ENCODE measurements at places on chromosomes 1 and 21. TPM values are rescaled to one million over a fixed set of nuclear protein-coding genes. Genes with fewer than 3 reads are reported as not detected.

GRCh38 chr1:35475356-35475755 lies 81.8 kb downstream of the KIAA0319L start:
- no peak overlapping the region for H3K4me3 ChIP-seq
- H3K36me3 ChIP-seq, result peaks cover 66% of the 10 kb centered on the region
- H3K27me3 ChIP-seq, result no peaks in the 10 kb centered on the region
- no peak for DNase-seq

DNA sequence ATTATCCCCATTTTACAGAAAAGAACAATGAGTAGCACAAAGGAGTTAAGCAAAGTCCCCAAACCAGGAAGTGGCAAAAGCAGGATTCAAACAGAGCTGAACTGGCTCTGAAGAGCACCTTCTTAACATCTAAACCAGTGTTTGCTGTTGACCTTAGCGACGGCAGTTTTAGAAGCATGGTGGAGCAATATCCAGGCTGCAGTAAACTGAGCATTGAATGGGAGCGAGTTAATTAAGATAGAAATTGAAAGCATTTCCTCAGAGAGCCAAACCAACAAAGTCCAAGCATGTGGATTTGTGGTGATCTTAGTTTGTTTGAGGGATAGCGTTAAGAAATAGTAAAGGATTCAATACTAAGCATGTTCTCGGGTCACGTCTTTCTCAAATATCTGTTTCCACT lies 13.4 kb upstream of the ZNF281 start:
- H3K27me3 ChIP-seq, result no peaks in the 10 kb centered on the region
- H3K36me3 ChIP-seq, result no peaks in the 10 kb centered on the region
- DNase-seq, result no peak
- H3K4me3 ChIP-seq, result no peak overlapping the region
- H3K27ac ChIP-seq, result no peak overlapping the region

LRRC38 gene
- total RNA-seq, result 3.0 TPM

OLFML3 gene
- total RNA-seq, result 24.3 TPM

DNA sequence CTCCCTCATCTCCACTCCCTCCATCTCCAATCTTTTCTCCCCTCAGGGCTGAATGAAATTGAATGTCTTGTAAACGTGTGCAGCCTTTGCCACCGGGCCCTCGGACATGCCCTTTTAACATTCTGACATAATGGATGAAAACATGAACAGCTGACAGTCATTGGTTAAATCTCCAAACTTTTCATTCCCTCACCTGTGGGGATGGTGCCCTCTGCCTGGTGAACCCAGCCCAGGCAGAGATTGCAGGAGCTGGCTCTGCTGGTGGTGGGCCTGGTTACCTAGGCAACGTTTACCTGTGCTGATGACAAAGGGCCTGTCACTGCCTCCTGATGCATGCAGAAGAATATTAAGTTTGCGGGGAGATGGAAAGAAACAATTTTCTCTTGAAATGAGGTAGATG lies 21.3 kb downstream of the ST6GALNAC3 start:
- H3K27me3 ChIP-seq, result no peaks in the 10 kb centered on the region
- DNase-seq, result no peak
- no peaks in the 10 kb centered on the region for H3K36me3 ChIP-seq
- no peak overlapping the region for H3K27ac ChIP-seq

DNA sequence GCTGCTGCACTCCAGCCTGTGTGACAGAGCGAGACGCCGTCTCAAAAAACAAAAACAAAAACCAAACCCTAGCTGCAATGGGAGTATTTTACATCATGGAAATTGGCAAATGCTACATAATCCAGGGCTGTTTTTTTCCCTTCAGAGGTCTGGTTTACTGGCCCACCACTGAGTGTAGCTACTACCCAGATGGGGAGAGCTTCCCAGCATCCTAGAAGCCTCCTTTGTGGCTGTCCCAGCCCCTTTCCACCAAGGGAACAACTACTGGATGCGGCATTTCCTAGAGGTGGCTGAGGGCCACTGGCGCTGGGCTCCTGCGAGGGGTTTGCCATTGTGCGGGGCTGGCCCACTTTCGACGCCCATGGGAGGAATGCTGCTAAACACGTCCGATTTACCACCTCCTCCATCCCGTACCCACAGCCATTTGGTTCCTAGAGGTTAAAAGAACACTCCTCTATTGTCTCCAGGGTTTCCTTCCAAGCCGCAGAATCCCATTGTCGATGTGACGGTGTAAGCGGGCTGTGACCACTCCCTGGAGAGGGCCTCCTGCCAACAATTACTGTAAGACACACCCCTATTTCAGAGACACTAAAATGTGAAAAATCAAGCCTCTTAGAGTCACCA lies 55.4 kb downstream of the RUNX3 start:
- H3K4me3 ChIP-seq, result no peak overlapping the region
- H3K4me1 ChIP-seq, result no peaks in the 10 kb centered on the region
- no peak for DNase-seq
- no peak overlapping the region for H3K27ac ChIP-seq
- H3K27me3 ChIP-seq, result no peaks in the 10 kb centered on the region

DNA sequence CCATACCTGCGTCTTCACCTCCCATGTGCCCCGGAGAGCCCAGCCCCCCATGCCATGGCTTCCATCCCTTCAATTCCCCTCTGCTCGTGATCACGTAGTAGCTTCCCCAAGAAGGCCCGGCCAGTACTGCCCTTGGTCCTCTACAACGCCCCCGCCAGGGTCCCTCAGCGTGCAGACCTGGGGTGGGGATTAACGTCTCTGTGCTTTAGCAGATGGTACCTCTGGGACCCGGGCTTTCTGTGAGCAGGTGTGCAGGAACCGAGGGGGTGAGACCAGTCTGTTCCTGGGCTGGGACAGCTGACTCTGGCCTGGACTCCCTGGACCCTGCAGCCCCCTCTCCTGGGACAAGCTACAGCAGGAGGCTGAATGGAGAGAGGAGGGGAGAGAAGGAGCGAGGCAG lies 1.2 kb downstream of the PLCH2 start:
- H3K27me3 ChIP-seq, result no peaks in the 10 kb centered on the region
- DNase-seq, result no peak
- H3K4me3 ChIP-seq, result no peak overlapping the region
- H3K4me1 ChIP-seq, result no peaks in the 10 kb centered on the region
- H3K36me3 ChIP-seq, result no peaks in the 10 kb centered on the region

NPR1 gene
- 15.1 TPM for total RNA-seq

GRCh38 chr1:93766451-93766850 lies 84.8 kb upstream of the BCAR3 start:
- no peak for DNase-seq
- no peak overlapping the region for H3K27ac ChIP-seq
- H3K4me3 ChIP-seq, result no peak overlapping the region

- H3K27me3 ChIP-seq, result no peaks in the 10 kb centered on the region
- H3K4me3 ChIP-seq, result no peak overlapping the region
- no peaks in the 10 kb centered on the region for H3K36me3 ChIP-seq
- H3K27ac ChIP-seq, result no peak overlapping the region
Measured at GRCh38 chr21:34775793-34776192, 107.0 kb downstream of the CLIC6 start.

LCE1B gene
- not detected for total RNA-seq

DNA sequence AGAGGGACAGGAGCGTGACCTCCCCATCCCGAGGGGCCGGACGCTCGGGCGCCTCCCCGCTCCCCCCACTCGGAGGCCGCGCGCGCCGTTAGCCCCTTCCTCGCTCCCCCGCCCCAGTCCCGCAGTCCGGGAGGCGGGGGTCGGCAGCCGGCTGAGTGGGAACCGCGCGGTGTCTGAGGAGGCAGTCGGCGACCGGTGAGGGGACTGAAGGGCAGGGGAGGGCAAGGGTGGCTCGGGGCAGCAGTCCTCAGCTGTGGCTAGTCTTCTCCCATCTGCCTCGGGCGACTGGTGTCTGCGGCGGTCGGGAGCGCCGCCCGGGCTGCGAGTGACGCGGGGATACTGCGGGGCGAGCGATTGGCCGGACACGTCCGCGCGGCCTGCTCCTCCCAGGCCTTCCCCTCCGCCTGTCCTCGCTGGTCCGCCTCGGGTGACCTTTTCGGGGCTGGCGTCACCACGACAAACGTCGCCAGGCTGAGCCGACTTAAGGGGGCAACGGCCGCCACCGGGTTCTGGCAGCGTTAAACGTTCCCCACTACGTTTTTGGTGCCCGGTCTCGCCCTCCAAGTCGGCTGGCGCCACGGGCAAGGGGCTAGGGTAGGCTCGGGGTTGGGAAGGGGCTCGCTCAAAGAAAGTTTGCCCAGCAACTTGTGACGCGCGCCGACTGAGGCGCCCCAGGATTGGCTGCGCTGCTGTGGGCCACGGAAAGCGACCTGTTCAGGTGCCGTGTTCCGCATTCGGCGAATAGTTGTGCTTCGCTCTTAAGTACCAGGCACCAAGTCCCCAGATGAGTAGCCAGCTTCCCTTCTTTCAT lies 538 bp downstream of the ZNF672 start:
- H3K27ac ChIP-seq, result peak overlapping the region; percentile 97
- peaks cover 43% of the 10 kb centered on the region for H3K4me1 ChIP-seq
- peak; percentile 94 for DNase-seq
- H3K4me3 ChIP-seq, result peak overlapping the region; percentile 99

- H3K36me3 ChIP-seq, result no peaks in the 10 kb centered on the region
- no peak overlapping the region for H3K27ac ChIP-seq
- H3K4me3 ChIP-seq, result no peak overlapping the region
- no peaks in the 10 kb centered on the region for H3K27me3 ChIP-seq
- DNase-seq, result no peak
- H3K4me1 ChIP-seq, result peaks cover 13% of the 10 kb centered on the region
Measured at GRCh38 chr1:16204634-16205333, 7.7 kb downstream of the ARHGEF19 start.

DNA sequence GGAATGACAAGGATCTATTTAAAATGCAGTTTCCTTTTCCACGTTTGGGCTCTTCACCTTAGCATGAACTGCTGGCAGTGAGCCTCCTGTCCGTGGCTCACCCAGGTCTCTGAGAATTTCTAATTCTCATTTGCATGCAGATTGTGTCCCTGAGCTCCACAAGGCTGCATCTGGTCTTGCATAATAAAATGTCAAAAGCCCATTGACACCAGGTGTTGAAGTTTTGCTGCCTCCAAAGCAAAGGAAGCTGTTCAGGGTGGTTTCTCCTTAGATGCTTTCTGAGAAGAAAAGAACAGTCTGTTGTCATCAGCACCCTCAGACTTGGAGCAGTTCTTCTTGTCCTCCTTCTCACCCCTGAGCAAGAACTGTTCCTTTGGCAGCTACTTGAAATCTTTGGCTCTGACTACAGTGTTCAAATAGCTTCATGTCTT lies 433.1 kb upstream of the KAZN start:
- no peaks in the 10 kb centered on the region for H3K27me3 ChIP-seq
- H3K27ac ChIP-seq, result no peak overlapping the region
- no peak for DNase-seq
- no peaks in the 10 kb centered on the region for H3K4me1 ChIP-seq
- H3K36me3 ChIP-seq, result no peaks in the 10 kb centered on the region

SPRR2F gene
- not detected for total RNA-seq

BNIPL gene
- not detected for total RNA-seq

- H3K27me3 ChIP-seq, result no peaks in the 10 kb centered on the region
- H3K4me1 ChIP-seq, result no peaks in the 10 kb centered on the region
- H3K27ac ChIP-seq, result no peak overlapping the region
Measured at GRCh38 chr1:116425987-116426386, 52.9 kb downstream of the ATP1A1 start.

GRCh38 chr1:78830321-78830720 lies 176.2 kb downstream of the ADGRL4 start:
- H3K36me3 ChIP-seq, result no peaks in the 10 kb centered on the region
- no peaks in the 10 kb centered on the region for H3K27me3 ChIP-seq
- DNase-seq, result no peak
- no peak overlapping the region for H3K27ac ChIP-seq

DNA sequence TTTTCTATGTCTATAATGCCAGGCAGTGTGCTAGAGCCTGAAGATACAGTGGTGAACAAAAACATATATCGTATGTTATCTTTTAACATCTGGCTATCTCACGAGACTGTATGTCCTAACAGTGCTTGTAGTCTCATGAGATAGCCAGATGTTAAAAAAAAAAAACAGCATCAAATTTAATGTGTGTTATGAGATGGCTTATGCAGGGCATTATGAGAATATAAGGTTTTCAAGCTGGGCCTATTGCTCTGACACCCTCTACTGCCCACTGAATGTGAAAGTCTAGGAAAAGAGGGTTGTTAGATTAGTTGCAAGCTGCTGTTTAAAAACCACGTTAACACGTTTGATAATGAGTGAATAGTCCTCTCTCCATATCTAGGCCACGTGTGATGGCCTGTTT lies 109.8 kb downstream of the CACHD1 start:
- no peaks in the 10 kb centered on the region for H3K27me3 ChIP-seq
- H3K36me3 ChIP-seq, result no peaks in the 10 kb centered on the region
- H3K27ac ChIP-seq, result no peak overlapping the region
- peaks cover 21% of the 10 kb centered on the region for H3K4me1 ChIP-seq
- no peak overlapping the region for H3K4me3 ChIP-seq
- DNase-seq, result no peak

SPRR5 gene
- not detected for total RNA-seq

DNA sequence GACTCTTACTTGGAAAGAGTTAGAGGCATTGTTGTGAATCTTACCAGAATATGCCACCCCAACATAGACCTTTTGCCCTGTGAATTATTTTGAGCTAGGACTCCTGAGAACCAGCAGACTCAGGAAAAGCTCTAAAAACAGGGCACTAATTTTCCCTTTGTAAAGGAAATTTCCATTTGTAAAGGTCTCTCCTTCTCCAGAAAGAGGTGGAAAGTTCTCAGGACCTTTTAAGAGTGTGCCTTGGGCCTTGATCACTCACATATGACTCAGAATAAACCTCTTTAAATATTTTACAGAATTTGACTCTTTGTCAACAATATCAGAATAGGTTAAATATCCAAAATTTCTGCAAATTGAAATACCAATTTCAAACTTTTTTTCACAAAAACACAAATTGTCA lies 721.8 kb upstream of the NCAM2 start:
- no peak for DNase-seq
- H3K27me3 ChIP-seq, result no peaks in the 10 kb centered on the region
- H3K36me3 ChIP-seq, result no peaks in the 10 kb centered on the region
- no peak overlapping the region for H3K27ac ChIP-seq

TNFAIP8L2 gene
- 1.7 TPM for total RNA-seq

- H3K36me3 ChIP-seq, result no peaks in the 10 kb centered on the region
- no peaks in the 10 kb centered on the region for H3K4me1 ChIP-seq
- H3K4me3 ChIP-seq, result peak overlapping the region; percentile 9
Measured at GRCh38 chr1:234778221-234779159, 168.5 kb upstream of the IRF2BP2 start.

PTCH2 gene
- 0.21 TPM for total RNA-seq

DNA sequence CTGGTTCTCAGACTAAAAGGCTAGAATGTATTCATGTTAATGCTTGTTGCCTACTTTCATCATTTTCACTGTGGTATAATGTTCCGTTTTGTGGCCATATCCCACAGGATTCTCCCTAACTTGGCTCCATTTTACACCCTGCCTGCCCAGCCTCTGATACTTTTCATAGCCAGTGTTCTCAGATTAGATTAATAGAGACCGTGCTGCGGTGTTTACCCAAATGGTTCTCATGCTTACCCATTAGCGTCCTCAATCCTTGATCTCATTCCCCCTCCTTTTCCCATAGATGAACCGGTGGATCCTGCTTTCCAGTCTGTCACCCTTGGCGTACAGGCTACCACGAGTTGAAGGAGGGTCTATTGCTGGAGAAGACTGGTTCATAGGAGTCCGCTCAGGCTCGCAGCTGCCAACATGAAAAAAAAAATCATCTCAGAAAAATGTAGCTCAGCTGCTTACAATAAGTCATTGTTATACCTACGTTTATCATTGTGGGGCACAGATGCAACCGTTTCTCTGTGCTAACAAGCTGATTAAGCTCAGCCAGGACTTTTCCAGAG lies 78.7 kb downstream of the SETD4 start:
- no peaks in the 10 kb centered on the region for H3K27me3 ChIP-seq
- no peak overlapping the region for H3K27ac ChIP-seq
- DNase-seq, result no peak
- no peak overlapping the region for H3K4me3 ChIP-seq
- H3K4me1 ChIP-seq, result no peaks in the 10 kb centered on the region

FMO3 gene
- total RNA-seq, result 2.7 TPM
